HT1080 (cell line): ENCODE measurements at places on chromosomes 11 and 22.
A peak's percentile ranks its signal among the peaks of the same experiment; 100 is the strongest.

DNA sequence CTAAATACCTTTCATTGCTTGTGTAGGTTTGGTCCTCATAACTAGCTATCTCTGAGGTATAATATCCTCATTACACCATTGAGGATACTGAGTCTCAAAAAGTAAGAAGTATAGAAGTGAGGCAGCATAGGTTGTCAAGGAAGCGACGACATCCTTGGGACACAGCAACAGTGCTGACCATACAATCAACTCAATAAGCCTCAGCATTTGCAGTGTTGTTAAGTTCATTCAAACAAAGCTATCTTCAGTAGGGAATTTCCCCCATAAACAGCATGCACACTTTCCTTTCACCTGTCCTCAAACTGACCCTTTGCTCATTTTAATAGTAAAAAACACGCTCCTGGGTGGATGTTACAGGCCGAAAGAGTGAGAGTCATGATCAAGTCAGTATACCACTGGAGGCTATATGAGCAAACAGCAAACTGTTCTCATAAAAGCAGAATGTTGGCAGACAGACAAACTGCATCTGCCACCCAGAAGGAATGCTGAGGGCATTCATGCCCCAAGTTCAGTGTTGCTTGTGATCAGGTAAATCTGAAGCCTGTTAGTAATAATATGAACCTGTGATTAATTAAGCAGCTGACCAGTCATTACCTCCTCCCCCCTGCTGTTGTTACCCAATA is 756.2 kb upstream of the TENM4 start:
- no peak for DNase-seq

- peak; percentile 47 for DNase-seq
These were observed 3.1 kb downstream of the AKIP1 start for GRCh38 chr11:8913961-8914660.

DNA sequence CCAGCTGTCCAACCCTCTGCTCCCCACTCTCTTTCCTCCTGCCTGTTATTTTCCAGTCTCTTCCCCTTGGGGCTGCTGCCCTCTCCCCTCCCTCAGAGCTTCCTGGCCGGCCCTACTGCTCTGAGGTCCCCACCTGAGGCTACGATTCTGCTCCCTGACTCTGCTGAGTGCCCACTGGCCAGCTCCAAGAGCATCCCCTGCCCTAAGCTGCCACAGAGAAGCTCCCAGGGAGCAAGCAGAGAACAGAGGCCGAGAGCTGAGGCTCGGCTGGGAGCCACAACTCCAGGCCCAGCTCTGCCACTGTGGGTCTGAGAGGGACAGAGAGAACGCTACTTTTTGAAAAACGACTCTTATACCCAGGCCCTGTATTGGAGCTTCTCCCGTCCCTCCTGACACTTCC is 61.1 kb downstream of the CHRDL2 start:
- no peak for DNase-seq

DNA sequence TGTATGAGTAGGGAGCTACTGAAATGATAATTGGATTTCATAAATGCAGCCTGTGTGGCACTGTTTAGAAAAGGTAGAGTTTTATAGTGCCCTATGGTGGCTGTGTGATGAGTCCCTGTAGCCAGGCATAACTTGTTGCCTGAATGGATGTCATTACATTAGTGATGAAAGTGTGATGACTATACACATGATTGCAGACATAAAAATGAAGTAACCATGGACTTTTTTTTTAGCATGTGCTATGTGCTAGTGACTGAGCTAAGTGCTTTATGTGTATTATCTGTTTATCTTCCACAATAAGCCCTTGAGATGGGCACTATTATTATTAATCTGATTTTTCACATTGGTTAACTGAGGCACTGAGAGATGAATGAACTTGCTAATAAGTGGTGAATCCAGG is 13.5 kb upstream of the GRAMD1B start:
- no peak for DNase-seq

DNA sequence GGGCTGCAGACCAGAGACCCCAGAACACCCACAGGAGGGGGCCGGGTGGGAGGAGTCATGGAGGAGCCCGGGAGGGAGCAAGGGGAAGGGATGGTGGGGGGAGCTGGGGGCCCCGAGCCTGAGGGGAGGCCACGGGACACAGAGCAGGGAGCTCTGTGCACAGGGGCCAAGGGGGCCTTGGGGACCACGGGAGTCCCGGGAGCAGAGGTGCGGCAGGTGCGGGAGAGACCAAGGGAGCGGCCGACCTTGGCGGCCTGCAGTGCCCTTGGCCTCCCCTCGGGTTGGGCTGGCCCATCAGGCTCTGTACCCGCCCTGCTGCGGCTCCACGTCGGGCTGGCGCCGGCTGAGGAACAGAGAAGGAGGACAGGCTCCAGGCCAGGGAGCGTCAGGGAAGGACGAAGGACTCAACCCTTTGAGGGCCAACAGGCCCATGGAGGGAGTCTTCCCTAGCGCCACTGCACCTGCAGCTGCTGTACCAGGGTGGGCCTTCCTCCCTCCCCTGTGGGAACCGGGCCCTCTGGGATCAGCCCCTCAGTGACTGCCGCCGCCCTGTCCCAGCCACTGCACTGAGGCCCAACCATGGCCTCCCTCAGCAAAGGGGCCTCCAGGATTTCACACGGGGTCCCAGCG is 17.8 kb upstream of the BRSK2 start:
- no peak for DNase-seq
